ENCODE measurements at places on chromosomes 6 and 20.

GRCh38 chr20:61664556-61665320 lies 400.9 kb downstream of the TAF4 start:
- no peak for DNase-seq

DNA sequence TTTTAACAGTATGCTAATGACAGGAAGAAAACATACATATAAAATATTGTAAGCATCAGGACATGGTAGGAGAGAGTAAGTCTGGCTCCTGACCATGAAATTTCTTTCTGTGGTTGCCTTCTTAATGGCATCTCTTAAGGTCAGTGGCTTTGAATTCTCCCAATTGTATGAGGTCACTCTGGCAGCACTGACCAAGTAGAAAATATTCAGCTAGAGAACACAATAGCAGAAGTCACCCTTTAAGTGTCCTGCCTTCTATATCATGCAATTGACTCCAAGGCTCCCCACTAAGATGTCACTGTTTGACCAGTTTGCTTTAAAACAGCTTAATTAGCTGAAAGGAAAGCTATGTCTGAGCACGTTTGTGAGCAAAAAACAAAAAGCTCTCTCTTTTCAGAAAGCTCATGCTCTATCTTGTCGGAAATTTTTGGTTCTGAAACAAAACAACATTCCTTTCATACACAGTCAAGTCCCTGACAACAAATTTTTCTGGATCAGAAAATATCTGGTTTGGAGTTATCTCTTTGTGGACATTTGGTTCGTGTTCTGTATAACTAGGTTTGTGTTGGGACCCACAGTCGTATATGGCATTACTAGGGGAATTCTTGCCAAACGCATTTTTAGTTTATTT lies 120.9 kb upstream of the IFNGR1 start:
- DNase-seq: no peak

DNA sequence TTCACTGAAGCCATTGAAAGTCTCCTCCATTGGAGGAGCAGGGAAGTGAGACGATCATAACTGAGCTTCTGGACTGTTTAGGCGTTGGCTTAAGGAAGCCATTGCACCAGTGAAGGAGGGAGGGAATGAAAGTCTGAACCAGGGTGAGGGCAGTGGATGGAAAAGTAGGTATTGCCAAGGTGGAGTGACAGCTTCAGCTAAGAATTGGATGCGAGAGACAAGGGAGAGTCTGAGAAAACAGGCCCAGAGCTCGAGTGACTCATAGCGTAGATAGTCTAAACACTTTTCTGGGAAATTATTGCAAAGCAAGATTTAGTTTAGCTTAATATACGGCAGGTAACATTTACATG lies 4.5 kb downstream of the DSP start:
- no peak for DNase-seq

DNA sequence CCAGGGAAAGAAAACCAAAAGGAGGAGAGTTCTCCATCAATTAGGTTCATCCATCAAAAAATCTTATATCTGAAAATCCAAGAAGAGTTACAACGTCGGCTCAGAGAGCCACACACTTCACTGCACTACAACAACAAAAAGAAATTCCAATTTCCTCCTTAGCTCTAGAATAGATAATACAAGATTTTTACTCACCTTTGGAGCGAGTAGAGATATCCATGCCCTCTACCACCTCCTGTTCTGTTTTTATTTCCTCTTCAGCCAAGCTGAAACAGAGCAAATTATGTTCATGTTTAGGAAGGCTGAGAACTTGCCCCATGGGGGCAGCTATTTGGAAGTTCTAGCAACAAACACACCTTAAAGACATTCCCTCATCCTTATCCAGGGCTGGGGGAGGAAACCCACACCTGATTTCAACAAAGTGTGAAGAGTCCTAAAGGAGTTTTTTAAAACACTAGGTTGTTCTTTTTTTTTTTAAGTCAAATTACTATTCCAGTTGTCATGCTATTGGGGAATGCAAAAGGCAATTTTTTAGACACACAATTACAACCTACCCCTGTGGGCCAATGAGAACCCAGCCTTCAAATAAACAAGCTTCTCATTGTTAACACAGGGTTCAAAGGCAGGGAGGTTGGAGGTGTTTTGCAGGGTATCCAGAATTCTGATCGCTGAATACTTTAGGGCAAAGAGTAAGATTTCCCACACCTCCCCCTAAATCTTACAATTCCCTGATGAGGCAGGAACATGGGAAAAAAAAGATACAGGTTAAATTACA lies 8.7 kb downstream of the ZMYND8 start:
- no peak for DNase-seq

DNA sequence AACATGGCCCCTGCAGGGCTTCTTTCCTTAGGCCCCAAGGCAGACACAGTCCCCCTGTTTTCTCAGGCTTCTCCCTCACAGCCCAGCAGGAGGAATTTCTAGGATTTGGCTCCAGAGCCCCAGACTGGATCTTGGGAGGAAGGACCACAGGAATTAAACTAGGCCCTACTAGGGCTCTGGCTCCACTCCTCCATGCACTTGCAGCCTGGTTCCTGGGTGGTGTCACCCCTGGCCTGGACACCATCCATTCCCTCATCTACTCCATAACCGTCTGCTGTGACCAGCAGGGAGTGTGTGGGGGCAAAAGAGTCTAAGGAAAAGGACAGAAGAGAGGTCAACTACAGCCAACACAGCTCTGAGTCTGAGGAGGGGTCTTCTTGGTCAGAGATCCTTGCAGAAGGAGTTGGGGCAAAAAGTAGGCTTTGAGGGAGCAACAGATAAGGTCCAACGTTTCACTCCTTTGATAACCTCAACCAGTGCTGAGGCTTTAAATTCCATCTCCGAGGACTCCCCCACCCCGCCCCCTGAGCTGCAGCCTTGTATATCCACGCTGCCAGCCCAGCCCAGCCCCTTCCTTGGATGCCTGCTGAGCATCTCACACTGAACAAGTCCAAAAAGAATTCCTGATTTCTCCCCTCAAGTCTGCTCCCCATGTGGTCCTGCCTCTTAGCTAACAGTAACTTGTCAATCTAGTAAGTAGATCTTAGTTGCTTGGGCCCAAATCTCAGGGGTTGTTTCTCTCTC lies 27.9 kb upstream of the SPDEF start:
- no peak for DNase-seq
